ENCODE measurements at places on chromosomes 6 and 20.

- no peak for DNase-seq
These were observed 210.5 kb downstream of the MOXD1 start for GRCh38 chr6:132190815-132191175.

DNA sequence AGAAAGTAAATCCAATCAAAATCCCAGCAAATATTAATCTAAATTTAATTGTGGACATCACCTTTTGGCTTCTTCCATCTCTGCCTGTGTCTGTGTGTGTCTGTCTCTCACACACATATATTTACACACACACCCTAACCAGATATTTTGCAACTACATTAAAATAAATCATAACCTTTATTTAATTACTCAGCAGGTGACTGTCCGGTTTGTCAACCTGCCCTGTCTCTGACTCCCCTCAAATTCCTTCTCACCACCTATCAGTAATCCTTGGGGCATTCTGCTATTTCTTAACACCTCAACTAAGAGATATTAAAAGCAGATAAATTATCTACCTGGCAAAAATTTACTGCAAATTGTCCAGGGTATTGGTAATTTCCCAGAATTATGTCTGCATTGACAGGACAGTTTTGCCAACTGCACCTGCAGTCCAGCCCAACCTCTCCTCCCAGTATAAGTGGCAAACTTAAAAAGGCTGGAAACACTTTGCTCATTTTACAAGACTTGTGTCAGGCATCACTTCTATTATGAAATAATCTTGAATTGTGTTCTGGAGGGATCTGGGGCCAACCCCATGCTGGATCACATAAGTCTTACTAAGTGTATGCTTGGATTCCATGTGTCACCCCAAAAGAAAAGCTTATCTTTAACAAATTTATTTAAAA lies 216.1 kb downstream of the GMDS start:
- DNase-seq, result no peak

GRCh38 chr6:15996030-15996429 lies 132.9 kb upstream of the MYLIP start:
- no peak for DNase-seq

- no peak for DNase-seq
These were observed 236.8 kb downstream of the PACRG start for GRCh38 chr6:162964488-162965140.

DNA sequence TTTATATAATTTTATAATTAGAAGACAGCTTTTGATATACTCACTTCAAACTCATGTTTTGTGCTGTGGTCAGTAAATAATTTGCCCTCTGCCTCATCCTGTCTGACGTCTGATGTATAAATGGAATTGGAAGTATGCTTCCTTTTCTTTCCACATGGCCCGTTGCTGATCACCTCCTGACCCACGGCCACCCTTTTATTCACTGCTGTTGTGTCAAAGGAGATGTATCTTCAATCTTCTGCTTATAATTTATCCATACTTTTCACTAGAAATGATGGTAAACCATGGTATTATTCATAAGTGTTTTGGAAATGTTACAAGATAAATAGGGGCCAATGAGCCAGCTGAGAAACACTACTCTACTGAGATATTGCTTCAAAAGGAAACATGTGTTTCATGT lies 841.8 kb downstream of the PHF3 start:
- DNase-seq, result no peak

DNA sequence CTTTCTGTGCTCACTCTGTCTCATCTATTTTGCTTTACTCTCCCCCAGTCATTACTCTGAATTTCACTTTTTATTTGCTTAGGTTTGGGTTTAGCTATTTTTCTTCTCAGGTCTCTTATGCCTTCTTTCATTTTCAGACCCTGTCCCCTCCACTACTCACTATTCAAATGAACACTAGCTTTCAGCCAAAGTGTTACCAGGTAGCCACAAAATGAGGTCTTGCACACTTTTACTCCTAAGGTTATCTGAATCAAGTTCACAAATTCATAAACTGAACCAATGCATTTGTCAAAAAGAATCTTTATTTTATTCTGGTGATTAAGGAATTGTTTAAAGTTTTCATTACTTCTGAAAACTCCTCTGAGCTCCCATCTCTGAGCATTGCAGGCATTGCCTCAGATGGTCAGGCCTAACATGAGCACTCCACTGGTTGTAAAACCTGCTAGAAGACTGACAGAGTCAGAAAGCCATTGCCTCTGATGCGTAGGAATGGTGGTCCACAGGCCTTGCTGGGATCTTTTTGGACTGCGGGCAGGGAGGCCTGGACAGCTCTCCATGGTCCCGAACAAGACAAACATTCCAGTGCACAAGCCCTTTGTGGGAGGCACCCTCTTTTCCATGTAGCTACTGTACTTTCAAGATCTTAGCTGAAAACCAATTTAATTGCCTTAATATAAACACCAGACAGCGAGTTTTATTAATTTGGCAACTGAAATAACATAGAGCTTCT lies 48.5 kb downstream of the FYN start:
- no peak for DNase-seq

- DNase-seq, result no peak
These were observed 14.0 kb downstream of the TPD52L2 start for GRCh38 chr20:63878899-63879663.

DNA sequence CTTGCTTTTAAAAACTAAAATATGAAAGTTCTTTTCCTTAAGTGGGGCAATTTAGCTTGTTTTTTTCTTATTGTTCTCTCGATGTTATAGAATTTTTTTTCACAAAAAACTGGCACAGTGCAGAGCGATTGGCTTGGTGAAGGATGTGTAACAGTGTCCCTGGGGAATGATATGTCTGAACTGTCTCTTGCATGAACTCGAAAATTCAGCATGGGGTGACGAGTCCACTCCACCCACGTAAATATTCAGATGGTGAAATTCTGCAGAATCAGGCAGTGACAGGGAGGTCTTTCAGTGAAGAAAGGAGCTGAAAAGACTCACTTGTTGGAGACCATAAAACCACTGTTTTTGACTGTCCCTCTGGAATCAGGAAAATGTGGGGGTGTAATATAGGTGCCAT lies 505.3 kb downstream of the MMUT start:
- no peak for DNase-seq

DNA sequence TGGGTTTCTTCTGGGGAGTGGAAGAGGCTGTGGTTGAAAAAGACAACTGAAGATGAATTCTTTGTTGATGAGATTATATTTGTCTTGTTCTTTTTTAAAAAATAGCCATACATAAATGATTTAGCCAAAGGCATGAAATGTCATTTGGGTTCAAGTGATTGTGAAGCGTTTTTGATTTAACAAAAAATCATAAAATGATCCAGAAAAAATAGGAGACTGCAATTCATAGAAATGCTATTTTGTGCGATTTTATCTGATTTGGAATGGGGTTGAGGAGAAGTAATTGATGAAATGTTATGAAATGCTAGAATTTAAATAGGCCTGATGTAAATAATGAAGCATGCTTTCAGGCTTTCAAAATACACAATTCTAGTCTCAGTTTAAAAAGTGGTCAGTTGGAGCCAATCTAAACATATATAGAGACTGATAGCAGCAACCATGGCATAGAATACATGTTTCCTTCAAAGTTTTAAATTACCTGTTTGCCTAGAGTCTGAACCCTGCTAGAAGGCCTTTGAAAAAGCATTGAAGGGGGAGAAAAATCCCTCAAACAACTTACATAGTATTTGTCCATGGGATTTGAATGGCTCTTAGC lies 21.8 kb downstream of the PFDN4 start:
- DNase-seq, result no peak

GRCh38 chr20:2760952-2761305 lies 39.5 kb downstream of the CPXM1 start:
- DNase-seq, result no peak

GRCh38 chr6:121826156-121826810 lies 390.8 kb downstream of the GJA1 start:
- DNase-seq, result no peak

DNA sequence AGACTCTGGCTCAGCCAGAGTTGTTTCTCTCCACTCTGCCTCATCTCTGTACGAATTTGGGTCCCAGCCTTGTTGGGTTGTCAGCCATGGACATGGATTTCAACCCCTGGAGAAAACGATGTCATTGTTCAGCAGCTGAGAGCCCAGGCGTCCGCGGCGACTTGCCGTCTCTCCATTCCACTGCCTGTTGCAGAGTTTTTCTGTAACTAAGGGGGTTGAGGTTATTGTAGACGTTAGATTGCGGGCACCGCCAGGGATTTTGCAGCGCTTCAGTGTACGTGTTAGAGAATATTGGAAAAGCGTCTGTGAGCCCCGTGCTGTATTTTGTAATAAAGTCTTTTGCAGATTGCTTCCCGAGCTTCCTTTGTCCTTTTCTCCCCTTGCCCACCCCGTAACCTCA lies 13.1 kb upstream of the RBM38 start:
- DNase-seq, result no peak

DNA sequence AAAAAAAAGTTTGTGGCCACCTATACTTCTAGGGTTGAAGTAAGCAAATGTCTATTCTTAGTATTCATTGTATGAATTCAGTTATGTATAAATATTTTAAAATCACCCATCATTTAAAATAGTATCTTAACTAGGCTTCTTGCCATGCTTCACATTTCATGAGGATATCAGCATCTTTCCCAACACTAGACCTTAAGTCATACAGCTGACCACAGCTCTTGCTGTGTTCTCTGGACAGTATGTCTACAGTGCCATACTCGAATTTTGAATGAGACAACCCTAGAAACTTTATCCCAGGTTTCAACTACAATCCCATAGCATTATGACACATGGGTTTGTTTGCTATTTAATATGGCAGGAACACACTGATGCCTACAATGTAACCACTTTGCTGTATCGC lies 5.2 kb downstream of the TXNDC5 start:
- DNase-seq, result no peak

DNA sequence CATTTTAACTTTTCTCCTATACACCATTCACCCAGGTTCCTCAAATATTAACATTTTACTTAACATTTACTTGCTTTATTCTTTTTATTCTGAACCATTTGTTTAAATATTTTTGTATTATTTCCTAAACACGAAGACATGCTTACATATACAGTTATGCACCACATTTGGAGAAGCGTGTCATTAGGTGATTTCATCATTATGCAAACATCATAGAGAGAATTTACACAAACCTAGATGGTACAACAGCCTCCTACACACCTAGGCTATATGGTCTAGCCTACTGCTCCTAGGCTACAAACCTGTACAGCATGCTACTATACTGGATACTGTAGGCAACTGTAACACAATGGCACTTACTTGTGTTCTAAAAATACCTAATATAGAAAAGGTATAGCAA lies 6.6 kb downstream of the TDP2 start:
- no peak for DNase-seq

DNA sequence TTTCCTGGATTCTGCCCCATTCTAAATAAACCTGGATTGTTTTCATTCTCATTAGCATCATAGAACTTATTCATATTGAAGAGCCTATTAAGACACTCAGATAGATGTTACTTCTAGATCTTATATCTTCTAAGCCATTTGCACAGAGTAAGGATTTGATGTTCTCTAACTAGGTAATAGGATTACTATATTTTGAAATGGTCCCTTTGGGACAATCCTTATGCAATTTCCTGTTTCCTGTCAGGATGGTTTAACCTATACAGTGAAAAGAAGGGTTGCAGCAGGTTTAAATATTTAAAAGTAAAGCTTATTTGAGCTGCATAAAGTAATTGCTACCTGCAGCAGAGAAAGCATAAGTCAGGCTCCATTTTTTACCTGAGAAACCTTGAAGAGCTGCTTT lies 860.1 kb downstream of the TFAP2A start:
- no peak for DNase-seq

GRCh38 chr6:41559655-41560427 lies 13.7 kb downstream of the FOXP4 start:
- DNase-seq, result no peak

GRCh38 chr6:52571099-52571755 lies 5.6 kb downstream of the TRAM2 start:
- DNase-seq, result no peak

DNA sequence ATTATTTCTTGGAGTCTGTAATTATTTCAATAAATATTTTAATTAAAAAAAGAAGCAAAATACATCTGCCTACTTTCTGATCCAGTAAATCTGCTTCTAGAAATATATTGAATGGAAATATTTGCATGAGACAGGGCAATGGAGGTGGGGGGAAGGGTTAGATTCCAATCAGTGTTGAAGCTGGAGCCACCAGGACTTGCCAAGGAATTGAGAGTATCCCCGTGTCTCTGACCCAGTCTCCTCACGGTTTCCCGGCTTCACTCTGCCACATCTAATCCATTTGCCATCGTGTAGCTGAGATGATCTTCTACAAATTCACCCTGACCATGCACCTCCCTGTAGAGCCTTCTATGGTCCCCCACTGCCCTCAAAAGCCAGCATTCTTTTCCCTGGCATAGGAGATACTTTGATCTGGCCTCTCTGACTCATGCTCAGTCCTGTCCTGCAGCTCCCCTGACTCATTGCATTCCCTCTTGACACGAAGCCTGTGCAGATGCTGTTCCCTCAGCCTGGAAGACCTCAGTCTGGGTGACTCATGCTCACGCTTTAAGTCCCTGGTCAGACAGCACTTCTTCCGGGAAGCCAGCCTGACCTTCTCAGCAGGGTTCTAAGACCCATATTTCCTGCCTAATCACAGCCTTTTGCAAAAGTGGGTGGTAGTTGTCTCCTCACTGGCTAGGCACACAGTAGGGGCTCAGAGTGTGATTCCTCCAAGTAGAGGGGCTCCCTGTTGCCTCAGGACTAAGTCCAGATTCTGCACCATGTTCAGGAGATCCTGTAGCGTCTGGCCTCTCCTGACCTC lies 23.0 kb upstream of the FKBP1A start:
- DNase-seq, result no peak

- no peak for DNase-seq
These were observed 38.7 kb upstream of the THEMIS start for GRCh38 chr6:127939442-127940066.

- DNase-seq, result no peak
These were observed 669.2 kb downstream of the PRKN start for GRCh38 chr6:162058281-162058875.

- no peak for DNase-seq
These were observed 155.5 kb downstream of the CFAP61 start for GRCh38 chr20:20207872-20208271.

DNA sequence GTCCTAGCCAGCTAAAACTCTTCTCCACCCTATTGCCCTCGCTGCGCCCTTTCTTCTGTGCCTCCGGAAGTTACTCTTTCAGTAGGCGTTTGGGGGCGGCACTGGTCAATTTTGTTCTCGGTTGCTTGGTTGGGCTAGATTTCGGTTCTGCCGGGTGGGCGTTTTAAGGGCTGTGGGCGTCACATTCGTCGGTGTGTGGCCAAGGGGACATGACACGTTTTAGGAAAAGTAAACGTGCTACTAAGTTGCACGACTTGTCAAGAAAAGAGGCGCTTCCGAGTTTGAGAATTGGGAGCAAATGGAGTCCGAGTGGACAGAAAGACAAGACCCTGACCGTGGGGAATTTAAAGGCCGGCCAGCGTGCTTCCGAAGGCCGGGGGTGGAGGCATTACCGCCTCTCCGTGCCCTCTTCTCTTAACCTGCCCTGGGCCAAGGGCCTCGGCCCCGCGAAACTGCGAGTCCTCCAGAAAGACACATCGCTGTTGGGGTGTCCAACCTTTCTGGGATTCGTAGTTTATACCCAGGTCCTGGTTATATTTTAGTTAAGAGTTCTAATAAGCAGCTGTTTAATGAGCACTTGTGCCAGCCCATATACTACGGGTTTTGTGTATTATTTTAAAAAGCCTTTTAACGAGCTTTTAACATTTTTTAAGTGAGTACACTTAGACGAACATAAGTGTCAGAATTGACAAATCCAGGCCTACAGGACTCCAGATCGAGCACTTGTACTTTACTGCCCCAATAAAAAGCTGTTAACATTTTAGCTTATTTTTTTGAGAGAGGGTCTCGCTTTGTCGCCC lies 664 bp upstream of the BAG6 start:
- DNase-seq, result no peak

All from NCI-H446 (cell line).